ENCODE measurements at places on chromosomes 2 and 18.

DNA sequence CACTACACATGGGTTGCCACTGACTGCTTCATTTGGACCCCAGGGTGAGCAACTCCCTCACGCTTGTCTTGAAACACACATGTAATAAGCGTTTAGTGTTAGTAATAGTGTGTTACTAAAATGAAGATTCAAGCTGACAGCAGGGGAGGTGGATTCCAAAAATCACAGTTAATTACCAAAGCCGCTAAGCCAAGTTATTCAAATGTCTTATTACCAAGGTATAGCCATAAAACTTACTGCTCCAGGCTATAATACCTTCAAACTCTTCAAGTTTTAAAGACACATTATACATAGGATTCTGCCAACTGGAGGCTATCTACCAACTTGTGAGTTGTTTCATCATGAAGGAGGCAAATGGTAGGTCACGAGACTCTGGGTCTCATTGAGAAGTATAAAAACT, 2.9 kb downstream of the LPIN2 start:
- DNase-seq: no peak

DNA sequence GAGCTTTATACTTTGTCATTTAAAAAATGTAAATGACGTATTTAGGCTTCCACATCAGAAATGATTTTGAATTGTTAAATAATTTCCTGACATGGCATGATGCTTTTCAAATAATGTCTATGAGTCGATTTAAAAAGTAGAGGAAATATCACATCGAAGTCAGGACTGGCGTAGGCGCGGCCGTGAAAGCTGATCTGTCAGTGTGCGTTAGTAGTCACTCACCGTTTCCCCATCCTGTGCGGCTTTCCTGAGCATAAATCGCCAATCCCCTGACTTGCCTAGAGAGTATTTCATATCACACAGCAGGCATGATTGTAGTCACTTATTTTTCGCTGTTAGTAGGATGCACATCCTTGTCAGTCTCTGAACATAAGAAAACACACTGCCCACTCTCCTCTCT, 843.1 kb downstream of the SOCS6 start:
- no peak for DNase-seq

DNA sequence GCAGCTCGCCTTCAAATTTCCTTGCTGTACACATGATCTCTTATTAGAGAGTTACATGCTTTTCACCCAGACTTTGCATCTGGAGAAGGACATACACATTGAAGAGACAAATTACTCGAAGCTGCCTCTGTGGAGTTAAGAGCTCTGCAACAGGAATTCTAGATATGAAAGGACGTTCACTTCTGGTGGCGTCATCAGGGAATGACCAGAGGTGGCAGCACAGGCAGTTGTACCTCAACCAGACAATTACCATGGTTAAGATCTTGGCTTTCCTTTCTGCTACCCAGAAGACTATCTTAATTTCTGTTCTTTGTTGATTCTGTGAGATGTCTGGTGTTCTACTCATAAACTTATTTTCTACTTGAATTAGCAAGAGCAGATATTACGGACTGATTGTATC, 39.1 kb upstream of the MC4R start:
- no peak for DNase-seq

DNA sequence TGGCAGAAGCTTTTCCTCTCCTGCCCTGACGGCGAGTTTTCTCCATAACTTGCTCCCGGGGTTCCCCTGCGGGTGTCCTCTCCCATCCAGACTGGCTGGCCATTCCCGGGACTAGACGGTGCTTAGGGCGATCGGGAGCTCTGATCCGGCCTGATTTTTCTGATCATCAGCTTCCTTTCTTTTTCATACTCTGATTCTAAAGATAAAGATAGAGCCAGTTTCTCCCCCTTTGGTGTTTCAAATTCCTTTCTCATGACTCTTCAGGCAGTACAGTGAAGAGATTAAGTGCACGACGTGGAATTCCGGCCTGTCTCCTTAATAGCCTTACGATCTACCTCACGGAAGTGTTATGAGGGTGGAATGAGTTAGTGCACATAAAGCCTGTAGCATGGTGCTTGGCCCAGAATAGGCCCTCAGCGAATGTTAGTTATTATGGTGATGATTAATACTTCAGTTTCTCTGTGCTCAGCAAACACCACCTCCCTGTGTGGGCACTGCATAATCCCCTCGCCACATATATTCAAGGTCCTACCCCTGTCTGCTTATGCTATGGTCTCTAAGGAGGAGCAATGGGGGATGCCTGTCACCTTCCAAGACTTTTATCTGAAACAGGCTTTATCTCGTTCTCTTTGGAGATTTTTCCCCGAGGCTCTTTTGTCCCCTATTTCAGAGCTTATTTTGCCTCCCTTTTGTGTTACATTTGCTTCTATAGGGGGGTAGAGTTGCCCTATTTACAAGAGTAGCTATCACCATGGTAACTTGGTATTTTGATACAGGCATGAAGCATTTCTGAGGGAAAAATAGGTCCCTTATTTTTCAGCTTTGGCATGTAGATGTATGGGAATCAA, 254.8 kb downstream of the CDH2 start:
- DNase-seq: no peak

DNA sequence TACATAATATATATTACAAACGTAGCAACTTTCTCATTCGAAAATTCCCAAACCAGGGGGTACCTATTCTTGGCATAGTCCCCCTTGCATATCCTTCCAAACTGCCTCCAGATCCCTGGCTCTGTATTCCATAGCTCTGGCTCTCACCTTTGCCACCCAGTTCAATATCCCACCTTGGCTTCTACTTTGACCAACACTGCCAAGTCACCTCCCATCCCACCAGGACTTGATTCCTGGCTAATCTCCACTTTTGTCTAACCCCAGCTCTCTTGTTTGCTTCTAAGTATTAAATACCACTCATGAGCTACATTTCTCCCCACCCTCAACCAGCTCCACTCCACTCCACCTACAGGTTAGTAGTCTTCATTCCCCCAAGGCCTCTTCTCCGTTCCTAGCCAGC, 103.2 kb upstream of the WDR75 start:
- DNase-seq: peak; percentile 5

DNA sequence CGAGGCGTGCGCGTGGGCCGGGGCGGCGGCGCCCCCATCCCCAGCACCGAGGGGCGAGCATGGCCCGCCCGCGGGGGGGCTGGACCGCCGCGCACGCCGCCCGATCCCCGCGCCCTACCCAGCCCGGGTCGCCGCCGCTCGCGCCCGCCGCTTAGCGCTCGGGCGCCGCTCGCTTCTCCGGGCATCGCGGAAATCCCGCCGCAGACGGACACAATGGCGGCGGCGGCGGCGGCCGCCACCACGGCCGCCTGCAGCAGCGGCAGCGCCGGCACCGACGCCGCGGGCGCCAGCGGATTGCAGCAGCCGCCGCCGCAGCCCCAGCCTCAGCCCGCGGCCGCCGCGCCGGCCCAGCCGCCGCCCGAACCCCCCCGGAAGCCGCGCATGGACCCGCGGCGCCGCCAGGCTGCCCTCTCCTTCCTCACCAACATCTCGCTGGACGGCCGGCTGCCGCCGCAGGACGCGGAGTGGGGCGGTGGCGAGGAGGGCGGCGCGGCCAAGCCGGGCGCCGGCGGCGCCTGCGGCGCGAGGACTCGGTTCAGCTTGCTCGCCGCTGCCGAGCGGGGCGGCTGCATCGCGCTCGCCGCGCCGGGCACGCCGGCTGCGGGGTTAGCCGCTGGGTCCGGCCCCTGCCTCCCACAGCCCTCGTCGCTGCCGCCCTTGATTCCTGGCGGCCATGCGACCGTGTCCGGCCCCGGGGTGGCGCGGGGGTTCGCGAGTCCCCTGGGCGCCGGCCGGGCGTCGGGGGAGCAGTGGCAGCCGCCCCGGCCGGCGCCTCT, 453 bp downstream of the CABLES1 start:
- DNase-seq: no peak

- DNase-seq: no peak
These were observed 12.6 kb downstream of the SEH1L start for GRCh38 chr18:12960395-12960794.

DNA sequence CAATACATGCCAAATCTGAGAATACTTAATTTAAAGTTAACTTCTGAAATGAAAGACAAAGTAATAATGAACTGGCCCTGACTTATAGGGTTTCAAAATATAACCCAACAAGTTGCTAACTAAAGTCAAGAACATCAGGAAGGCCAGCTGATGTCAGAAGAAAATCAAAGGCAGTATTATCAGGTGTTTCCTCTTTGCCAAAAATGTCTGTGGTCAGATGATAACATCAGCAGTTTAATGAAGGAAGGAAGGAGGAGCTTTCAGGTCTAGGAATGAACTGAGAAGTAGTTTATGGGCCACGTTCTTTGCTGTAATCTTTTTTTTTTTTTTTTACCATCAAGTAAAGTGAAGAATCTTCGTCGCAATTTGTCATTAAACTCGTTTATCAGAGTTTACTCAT, 40.9 kb downstream of the CDH2 start:
- no peak for DNase-seq

DNA sequence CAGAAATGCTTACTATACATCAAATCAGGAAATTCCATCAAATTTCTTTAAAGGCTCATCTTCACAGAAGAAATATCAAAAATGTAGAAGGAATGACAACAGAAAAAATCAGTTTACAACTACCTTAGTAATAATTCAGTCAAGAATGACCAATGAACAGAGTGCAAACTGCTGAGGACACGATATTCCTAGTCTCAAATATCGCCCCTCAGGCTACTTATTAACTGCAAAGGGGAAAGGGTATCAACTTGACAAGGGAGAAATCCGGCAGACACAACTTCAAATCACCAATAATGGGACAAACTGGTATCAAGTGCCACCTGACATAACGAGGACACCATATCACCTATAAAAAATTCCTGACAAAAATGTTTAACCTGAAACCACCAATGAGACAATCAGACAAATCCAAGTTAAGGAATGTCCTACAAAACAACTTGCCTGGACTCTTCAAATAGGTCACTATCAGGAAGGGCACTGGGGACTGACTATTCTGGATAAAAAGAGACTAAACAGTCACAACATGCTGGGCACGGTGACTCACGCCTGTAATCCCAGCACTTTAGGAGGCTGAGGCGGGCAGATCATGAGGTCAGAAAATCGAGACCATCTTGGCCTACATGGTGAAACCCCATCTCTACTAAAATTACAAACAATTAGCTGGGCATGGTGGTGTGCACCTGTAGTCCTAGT, 12.8 kb downstream of the COX7A2L start:
- DNase-seq: no peak

- no peak for DNase-seq
These were observed 10.2 kb downstream of the ZBTB14 start for GRCh38 chr18:5285326-5285725.

DNA sequence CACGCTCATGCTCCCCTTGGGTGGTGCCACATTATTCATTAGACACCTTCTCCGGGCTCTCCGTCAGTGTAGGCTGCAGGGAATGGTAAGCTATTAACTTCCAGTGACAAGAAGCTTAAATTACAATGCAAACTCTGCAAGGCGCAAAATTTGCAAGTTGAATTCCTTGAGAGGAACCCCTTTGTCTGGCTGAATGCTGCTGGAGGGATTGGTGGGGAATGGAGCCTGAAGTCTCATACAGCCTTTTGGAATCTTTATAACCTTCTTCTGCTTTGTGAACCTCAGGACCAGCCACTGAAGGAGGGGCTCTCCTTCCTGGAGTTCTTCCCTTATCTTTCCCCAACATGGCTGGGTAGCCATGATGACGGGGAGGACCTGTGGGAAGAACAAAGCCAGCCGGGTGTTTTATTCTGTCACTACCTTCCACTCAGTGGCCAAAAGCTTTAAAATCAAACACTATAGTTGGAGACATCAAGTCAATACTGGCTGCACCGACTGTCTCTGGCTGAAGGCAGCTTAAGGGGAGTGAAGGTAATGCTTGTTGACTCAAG, 220.9 kb upstream of the EPHA4 start:
- DNase-seq: no peak

DNA sequence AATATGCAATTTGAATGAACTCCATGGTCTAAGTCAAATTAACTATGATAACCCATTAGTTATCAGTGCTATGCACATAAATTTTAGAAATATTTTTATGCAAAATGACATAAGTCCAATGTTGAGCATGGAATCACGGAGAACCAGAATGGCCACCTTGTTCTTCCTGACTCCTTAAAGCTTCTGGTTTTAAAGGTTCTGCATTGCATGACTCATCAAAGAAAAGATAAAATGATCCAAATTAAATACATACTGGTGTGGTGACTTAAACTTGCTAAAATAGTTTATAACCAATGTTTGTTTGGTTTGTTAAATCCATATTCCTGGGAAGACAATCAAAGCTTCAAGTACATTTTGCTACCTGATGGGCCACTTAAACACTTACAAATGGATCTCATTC, 1146.9 kb upstream of the NRXN1 start:
- DNase-seq: no peak

- no peak for DNase-seq
These were observed 133.7 kb downstream of the ACOXL start for GRCh38 chr2:110866045-110866444.

DNA sequence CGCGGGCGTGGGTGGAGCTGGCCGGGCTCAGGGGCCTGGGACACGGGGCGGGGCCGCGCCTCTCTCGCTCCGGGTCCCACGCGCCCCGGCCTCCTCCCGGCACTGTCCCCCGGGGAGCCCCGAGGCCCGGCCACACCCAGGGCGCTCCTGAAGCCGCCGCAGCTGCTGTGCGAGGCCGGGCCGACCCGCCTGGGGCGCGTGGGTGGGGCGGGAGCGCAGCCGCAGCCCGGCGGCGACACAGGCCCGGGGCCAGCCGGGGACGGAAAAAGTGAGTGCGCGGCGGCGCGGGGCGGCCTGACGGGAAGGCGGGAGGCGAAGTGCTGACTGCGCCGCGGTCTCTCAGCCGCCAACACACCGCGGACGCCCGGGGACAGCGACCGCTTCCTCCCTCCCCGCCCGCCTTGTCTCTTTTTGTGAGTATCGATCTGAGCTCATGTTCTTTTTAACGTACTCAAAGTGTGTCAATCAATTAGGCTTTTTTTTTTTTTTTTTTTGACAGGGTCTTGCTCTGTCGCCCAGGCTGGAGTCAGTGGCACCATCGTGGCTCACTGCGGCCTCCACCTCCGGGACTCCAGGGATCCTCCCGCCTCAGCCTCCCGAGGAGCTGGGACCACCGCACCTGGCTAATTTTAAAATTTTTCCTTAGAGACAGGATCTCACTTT, 14.5 kb downstream of the PDCD1 start:
- peak; percentile 37 for DNase-seq

GRCh38 chr2:227054006-227054405, 110.0 kb downstream of the COL4A4 start:
- DNase-seq: no peak

DNA sequence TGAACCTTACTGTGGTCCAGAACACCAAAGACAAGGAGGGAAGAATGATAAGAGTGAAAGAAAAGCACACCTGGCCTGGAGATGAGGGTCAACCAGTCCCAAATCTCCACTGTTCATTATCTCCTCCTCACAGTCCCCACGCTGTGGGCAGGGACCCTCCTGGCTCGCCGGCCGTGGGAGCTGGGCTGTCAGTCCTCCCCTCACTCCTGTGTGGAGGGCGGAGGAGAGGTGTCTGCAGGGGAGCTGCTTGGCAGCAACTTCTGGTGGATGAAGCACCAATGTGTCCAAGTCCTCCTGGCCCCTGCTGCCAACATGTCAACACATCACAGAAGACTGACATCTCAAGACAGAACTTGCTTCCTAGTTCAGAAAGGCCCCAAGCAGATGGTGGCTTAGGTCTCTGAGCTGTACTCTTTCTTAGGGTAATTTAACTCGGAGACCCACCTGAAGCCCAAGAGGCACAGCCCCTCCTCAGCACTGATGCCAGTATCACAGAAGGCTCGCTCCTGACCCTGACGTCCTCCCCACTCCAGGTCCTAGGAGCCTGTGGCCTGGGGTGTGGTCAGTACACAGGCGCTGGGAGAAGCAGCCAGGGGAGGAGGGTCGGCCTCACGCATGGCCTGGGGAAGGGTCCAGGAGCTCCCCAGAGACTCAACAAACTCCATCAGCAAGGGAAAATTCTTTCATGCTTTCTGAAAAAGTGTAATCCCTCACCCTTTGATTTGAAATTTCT, 54.5 kb downstream of the PARD6G start:
- DNase-seq: no peak
